ENCODE measurements at places on chromosomes 5 and 9. TPM values are rescaled to one million over a fixed set of nuclear protein-coding genes. Genes with fewer than 3 reads are reported as not detected.

The PCDHB8 gene
- 0.05 TPM for total RNA-seq

GRCh38 chr5:136020001-136020382, 8.8 kb upstream of the TGFBI start:
- no peaks in the 10 kb centered on the region for H3K36me3 ChIP-seq
- no peak for DNase-seq

The PCDHGC4 gene
- total RNA-seq, result 0.19 TPM

The NSG2 gene
- total RNA-seq, result 0.05 TPM

The ANKRD33B gene
- total RNA-seq, result 6.8 TPM

DNA sequence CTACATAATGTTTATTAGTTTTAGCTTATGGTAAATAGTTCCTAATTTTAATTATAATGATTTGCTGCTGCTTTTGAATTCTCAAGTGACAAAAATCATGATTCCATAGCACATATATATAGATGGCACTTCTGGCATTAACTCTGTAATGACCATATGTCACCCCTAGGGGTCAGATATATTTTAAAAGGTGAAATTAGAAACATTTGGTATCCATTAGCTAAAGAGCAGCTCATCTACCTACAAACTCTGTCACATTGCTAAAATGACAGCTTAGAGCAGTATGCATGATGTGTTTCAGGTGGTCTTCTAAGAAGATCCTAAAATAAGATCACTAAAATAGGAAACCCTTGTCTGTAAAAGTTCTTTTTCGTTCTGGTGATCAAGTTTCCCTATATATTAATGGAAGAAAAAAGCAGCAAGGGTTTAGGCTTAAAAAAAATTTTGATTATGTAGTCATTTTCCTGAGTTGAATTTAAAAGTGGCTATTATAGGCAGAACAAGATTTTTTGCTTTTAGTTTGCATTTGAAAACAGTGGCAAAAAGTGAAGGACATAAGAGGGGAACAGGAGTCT, 157.7 kb upstream of the POU5F2 start:
- no peak overlapping the region for H3K4me3 ChIP-seq
- H3K4me1 ChIP-seq, result peaks cover 2% of the 10 kb centered on the region
- H3K36me3 ChIP-seq, result no peaks in the 10 kb centered on the region
- DNase-seq, result no peak

GRCh38 chr9:89318123-89319014, at the start of gene SECISBP2:
Gene SECISBP2, plus strand, starts transcription at chr9:89318500. Its CDS starts 77 bp downstream, at chr9:89318577.
- peak; percentile 92 for DNase-seq
- H3K4me3 ChIP-seq, result peak within 1 kb of the TSS; percentile 92
- H3K36me3 ChIP-seq, result peaks cover 42% of the 10 kb centered on the region
- peak within 1 kb of the TSS; percentile 98 for H3K27ac ChIP-seq

DNA sequence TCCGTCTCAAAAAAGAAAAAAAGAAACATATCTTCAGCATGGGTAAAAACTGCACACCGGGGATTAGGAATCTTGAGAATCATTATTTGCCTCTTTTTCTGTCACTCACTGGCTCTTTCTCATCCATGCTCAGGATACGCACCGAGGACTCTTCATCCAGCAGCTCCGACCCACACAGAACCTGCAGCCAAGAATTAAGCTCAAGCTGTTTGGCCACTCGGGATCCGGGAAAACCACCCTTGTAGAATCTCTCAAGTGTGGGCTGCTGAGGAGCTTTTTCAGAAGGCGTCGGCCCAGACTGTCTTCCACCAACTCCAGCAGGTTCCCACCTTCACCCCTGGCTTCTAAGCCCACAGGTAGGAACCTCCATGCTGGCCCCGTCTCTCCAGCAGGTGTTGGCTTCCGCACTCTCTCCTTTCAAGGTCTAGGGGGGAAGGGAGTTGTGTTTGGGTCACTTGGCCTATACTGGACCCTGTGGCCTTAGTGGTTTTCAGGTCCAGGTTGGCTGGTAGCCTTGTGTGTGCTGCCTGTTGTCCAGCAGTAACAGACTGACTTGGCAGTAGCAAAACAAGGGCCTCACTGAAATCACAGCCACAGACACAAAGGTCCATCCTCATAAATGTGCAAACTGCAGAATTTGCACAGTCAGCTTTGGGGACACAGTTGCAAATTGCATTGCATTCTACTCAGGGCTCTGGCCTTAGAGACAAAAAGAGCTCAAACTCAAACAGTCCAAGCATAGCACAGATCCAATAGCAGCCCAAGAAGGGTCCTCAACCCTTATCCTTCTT, 44.5 kb upstream of the CTSL start:
- H3K36me3 ChIP-seq, result peaks cover 76% of the 10 kb centered on the region
- no peaks in the 10 kb centered on the region for H3K4me1 ChIP-seq
- no peaks in the 10 kb centered on the region for H3K27me3 ChIP-seq
